ENCODE measurements at places on chromosomes 1 and 21.

- DNase-seq, result no peak
- no peaks in the 10 kb centered on the region for H3K4me1 ChIP-seq
- H3K36me3 ChIP-seq, result no peaks in the 10 kb centered on the region
- no peak overlapping the region for H3K4me3 ChIP-seq
- H3K27me3 ChIP-seq, result no peaks in the 10 kb centered on the region
Measured at GRCh38 chr1:56830052-56830451, 10.8 kb upstream of the FYB2 start.

GRCh38 chr1:112393631-112393974, 2.4 kb upstream of the CTTNBP2NL start:
- H3K4me1 ChIP-seq, result peaks cover 8% of the 10 kb centered on the region
- H3K4me3 ChIP-seq, result no peak overlapping the region
- H3K27ac ChIP-seq, result peak overlapping the region; percentile 43
- DNase-seq, result no peak
- peaks cover 2% of the 10 kb centered on the region for H3K27me3 ChIP-seq

- H3K27ac ChIP-seq, result no peak overlapping the region
- no peaks in the 10 kb centered on the region for H3K4me1 ChIP-seq
- no peak for DNase-seq
- H3K36me3 ChIP-seq, result no peaks in the 10 kb centered on the region
Measured at GRCh38 chr21:23099185-23099584, 2101.0 kb downstream of the NCAM2 start.

GRCh38 chr1:31672986-31673385, 28.3 kb upstream of the PEF1 start:
- DNase-seq, result no peak
- no peak overlapping the region for H3K27ac ChIP-seq
- no peaks in the 10 kb centered on the region for H3K27me3 ChIP-seq
- H3K4me3 ChIP-seq, result no peak overlapping the region
- H3K36me3 ChIP-seq, result no peaks in the 10 kb centered on the region

- H3K4me1 ChIP-seq, result no peaks in the 10 kb centered on the region
- H3K27ac ChIP-seq, result no peak overlapping the region
- no peak for DNase-seq
- H3K36me3 ChIP-seq, result no peaks in the 10 kb centered on the region
- no peaks in the 10 kb centered on the region for H3K27me3 ChIP-seq
- no peak overlapping the region for H3K4me3 ChIP-seq
Measured at GRCh38 chr1:188871164-188871563, 1606.5 kb downstream of the BRINP3 start.

DNA sequence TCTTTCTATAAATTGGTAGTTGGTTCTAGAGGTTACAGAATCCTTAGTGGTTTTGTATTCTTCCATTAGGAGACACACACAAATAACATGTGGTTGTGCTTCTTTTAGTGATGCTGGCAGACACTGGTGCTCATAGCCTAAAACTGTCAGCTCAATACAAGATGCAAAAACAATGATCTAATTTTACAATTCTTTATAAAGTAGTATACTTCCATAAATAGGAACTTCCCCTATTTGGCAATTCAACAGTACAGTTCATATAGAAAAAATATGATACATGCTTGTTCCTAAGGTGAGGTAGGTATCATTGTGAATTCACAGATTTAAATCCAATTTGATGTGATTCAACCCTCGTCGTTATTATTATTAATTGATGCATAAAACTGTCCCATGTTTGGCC, 20.8 kb upstream of the CCDC17 start:
- no peak overlapping the region for H3K27ac ChIP-seq
- peaks cover 21% of the 10 kb centered on the region for H3K36me3 ChIP-seq

- DNase-seq, result no peak
- no peak overlapping the region for H3K27ac ChIP-seq
- H3K36me3 ChIP-seq, result no peaks in the 10 kb centered on the region
- H3K4me3 ChIP-seq, result no peak overlapping the region
- no peaks in the 10 kb centered on the region for H3K27me3 ChIP-seq
Measured at GRCh38 chr1:234526922-234527321, 47.9 kb upstream of the TARBP1 start.

DNA sequence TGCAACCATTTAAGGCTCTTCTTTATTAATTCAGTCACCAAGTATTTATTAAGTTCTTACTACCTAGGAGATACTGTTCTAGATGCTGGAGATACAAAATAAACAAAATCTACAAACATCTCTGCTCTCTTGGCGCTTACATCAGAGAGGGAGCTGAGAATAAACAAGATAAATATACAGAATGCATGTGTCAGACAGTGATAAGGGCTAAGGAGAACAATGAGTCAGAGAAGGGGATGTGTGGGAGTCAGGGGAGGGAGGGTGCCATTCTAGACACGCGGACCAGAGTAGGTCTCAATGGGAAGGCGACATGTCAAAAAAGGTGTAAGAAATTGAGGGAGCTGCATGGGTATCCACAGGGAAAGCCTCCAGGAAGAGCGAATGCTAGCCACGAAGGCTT, 393.2 kb downstream of the RWDD3 start:
- H3K36me3 ChIP-seq, result no peaks in the 10 kb centered on the region
- no peak overlapping the region for H3K4me3 ChIP-seq
- no peaks in the 10 kb centered on the region for H3K4me1 ChIP-seq

- H3K4me1 ChIP-seq, result peaks cover 52% of the 10 kb centered on the region
- no peak for DNase-seq
- H3K27ac ChIP-seq, result peak within 1 kb of the TSS; percentile 62
- H3K4me3 ChIP-seq, result peak within 1 kb of the TSS; percentile 71
- peaks cover 10% of the 10 kb centered on the region for H3K36me3 ChIP-seq
Measured at GRCh38 chr1:155127105-155127966, at the start of gene EFNA1. Gene EFNA1 (plus strand): TSS chr1:155127876. CDS start chr1:155127978, 102 bp downstream.

DNA sequence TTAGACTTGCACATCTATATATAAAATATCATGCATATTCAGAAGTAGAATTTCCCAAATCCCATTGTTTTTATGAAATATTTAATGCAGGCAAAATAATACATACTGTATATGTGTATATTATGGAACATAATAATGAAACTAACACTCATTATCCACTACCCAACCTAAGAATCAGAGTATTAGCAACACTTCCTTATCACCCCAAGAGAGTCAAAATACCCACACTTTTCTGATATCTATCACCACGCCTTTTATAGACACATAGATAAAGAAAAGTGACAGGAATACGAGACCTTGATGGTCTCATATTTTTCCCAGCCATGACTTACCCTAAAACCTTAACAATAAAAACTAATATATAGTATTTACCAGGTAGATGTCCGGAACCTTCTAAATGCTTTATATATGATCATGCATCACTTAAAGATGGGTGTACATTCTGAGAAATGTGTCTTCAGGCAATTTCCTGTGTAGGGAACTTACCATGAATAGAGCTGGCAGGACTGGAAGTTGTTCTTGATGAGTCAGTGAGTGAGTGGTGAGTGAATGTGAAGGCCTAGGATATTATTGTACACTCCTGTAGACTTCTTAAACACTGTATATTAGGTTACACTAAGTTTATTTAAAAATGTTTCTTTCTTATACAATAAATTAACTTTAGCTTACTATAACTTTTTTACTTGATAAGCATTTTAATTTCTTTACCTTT, 45.5 kb downstream of the TNFSF4 start:
- no peaks in the 10 kb centered on the region for H3K27me3 ChIP-seq
- H3K36me3 ChIP-seq, result no peaks in the 10 kb centered on the region
- no peak overlapping the region for H3K4me3 ChIP-seq

DNA sequence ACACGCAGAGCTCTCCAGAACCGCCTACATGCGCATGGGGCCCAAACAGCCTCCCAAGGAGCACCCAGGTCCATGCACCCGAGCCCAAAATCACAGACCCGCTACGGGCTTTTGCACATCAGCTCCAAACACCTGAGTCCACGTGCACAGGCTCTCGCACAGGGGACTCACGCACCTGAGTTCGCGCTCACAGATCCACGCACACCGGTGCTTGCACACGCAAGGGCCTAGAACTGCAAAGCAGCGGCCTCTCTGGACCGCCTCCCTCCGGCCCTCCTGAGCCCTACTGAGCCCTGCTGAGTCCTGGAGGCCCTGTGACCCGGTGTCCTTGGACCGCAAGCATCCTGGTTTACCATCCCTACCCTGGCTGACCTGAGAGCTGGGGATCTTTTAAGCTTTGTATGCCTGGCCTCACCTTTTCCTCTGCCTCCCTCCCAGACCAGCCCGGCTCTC, 8.3 kb downstream of the OLIG2 start:
- H3K27ac ChIP-seq, result no peak overlapping the region
- no peak for DNase-seq
- no peak overlapping the region for H3K4me3 ChIP-seq
- H3K4me1 ChIP-seq, result no peaks in the 10 kb centered on the region

DNA sequence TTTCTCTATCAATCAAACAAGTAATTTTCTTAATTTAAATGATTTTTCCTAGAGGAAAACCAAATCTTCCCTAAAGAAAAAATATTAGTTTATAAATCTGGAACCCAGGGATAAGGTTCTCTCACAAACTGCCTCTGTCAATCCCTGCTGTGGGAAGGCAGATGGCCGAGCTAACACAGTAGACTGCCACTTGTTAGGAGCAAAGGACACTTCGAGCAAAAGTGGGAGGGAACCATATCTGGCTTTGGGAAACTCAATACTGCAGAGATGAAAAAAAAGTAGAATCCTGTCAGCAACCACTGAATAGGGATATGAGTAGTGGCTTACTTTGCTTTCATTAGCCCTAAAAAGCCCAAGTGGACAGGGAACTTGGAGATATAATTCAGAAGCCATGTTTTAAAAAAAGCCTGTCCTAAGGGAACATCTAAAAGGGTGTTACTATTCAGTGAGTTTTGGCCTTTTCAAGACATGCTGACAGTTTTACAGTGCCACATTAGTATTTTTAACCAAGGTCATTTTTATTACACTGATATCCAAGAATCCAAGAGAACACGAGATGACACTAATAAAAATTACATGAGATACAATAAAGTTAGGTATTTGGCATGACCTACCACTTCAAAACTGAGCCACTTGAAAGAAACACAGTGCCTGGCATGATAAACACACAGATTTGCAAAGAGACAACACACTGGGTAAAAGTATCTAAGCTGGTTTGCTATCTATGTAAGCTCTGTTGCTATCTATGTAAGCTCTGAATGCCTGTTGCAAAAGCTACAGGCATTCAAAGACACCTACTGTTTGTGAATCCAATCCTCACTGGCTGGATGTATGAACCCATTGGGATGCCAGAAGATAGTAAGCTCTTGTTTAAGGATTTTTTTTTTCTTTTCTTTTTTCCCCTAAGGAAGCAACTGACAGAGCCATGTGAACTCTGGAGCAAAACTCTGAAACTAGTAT, 21.4 kb downstream of the TEX38 start:
- H3K36me3 ChIP-seq, result peaks cover 73% of the 10 kb centered on the region
- no peak overlapping the region for H3K27ac ChIP-seq
- H3K4me3 ChIP-seq, result no peak overlapping the region
- no peaks in the 10 kb centered on the region for H3K27me3 ChIP-seq
- H3K4me1 ChIP-seq, result peaks cover 27% of the 10 kb centered on the region
- DNase-seq, result no peak

GRCh38 chr1:86841116-86841515, 72.8 kb downstream of the SELENOF start:
- no peak overlapping the region for H3K27ac ChIP-seq
- no peaks in the 10 kb centered on the region for H3K4me1 ChIP-seq
- no peaks in the 10 kb centered on the region for H3K36me3 ChIP-seq

- no peak overlapping the region for H3K4me3 ChIP-seq
- no peaks in the 10 kb centered on the region for H3K36me3 ChIP-seq
- H3K4me1 ChIP-seq, result peaks cover 8% of the 10 kb centered on the region
- no peaks in the 10 kb centered on the region for H3K27me3 ChIP-seq
- no peak for DNase-seq
Measured at GRCh38 chr1:25675729-25676476, 59.3 kb downstream of the MAN1C1 start.

- no peaks in the 10 kb centered on the region for H3K36me3 ChIP-seq
- H3K27ac ChIP-seq, result peak overlapping the region; percentile 24
- no peak overlapping the region for H3K4me3 ChIP-seq
- peaks cover 17% of the 10 kb centered on the region for H3K4me1 ChIP-seq
Measured at GRCh38 chr1:235999259-235999925, 65.5 kb downstream of the NID1 start.
